CD4-positive, alpha-beta T cell (primary cell): ENCODE measurements at places on chromosomes 1 and 21.

GRCh38 chr1:198530953-198531352 is 9.5 kb downstream of the ATP6V1G3 start:
- no peak for DNase-seq

DNA sequence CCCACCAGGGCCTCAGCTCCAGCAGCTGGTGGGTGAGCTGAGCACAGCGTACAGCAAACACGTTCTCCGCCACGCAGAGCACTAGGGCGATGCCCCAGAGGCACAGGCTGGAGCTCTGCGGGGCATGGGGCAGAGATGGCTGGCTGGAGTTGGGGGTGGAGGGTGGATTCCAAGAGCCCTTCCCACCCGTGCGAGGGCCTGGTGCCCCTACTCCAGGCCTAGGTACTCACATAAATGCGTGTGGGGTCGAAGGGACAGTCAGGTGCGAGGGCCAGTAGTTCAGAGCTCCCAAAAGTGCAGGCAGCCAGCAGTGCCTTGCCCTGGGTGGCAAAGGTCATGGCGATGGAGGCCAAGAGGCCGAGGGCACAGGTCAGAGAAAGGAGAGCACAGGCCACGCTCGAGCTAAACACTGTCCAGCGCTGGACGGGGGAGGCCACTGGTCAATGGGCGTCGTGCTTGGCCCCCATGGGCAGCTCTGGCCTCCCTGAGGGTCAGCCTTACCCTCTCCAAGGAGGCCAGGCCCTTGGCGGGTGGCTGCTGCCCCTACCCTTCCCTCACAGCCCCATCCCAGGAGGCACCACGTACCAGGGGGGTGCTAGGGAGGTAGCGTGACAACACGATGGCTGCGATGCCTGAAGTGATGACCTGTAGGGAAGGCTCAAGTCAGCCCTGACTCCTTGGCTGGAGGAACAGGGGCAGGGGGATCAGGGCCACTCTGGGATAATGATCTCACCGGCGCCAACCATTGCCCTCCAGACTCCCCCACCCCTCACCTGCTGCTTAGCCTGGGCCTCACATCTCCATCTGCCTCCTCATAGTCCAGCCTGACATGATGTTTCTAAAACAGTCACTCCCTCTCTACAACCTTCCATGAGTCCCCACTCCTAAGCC is 5.6 kb downstream of the TMEM54 start:
- no peak for DNase-seq

GRCh38 chr1:87615901-87616300 is 287.2 kb downstream of the LMO4 start:
- no peak for DNase-seq

- DNase-seq: no peak
These were observed 12.0 kb downstream of the ADGRL2 start for GRCh38 chr1:81812712-81813111.

GRCh38 chr21:33660406-33660805 is 18.1 kb downstream of the ITSN1 start:
- no peak for DNase-seq
